Diencephalon (tissue), 1 donor: ENCODE measurements at places on chromosomes 1 and 21. TPM values are rescaled to one million over a fixed set of nuclear protein-coding genes. Genes with fewer than 3 reads are reported as not detected.

PLPPR4 gene
- total RNA-seq, result 126 TPM

SYPL2 gene
- total RNA-seq, result not detected

CRABP2 gene
- total RNA-seq, result 8.8 TPM

MAD2L2 gene
- 43.1 TPM for total RNA-seq

TP73 gene
- 0.92 TPM for total RNA-seq

CATSPER4 gene
- total RNA-seq, result not detected

TEDDM1 gene
- not detected for total RNA-seq

C1orf74 gene
- 3.7 TPM for total RNA-seq

NES gene
- total RNA-seq, result 48.7 TPM

ACTL8 gene
- 0.23 TPM for total RNA-seq

LEMD1 gene
- total RNA-seq, result 4.6 TPM

S100A7A gene
- total RNA-seq, result not detected

CFH gene
- 12.2 TPM for total RNA-seq

INTS7 gene
- 32.5 TPM for total RNA-seq

PGBD5 gene
- 12.2 TPM for total RNA-seq

CHD5 gene
- total RNA-seq, result 64.1 TPM
